ENCODE measurements at places on chromosomes 1 and 21.

DNA sequence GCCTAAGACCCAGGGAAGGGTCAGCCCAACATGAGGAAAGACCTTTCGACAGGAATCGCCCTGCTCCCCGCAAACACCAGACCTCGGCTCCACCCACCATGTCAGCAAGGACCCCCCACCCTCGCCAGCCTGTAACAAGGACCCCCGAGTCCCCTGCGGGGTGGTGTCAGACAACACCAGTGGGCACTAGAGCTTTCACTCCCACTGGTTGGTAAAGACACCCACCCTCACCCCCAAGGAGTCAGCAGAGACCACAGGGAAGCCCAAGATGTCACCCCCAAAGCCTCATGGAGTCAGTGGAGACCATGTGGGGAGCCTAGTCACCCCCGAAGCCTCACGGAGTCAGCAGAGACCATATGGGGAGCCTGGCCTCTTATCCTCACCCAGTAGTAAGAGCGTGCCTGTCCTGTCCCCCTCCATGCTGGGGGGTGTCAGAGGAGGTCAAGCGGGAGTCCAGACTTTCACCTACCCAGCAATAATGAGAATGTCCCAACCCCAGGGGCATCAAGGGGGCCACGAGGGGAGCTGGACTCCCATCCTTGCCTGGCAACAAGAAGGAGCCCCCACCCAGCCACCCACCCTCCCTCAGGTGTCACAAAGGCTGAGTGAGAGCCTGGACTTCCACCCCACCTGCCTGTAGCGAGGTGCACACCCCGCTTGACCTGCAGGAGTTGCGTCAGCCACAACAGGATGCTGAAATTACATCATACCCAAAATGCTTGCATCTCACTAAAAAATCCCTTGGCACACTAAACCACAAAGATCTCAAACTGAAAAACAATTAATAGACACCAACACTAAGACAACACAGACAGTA is 24.8 kb downstream of the SLC19A1 start:
- DNase-seq = no peak

DNA sequence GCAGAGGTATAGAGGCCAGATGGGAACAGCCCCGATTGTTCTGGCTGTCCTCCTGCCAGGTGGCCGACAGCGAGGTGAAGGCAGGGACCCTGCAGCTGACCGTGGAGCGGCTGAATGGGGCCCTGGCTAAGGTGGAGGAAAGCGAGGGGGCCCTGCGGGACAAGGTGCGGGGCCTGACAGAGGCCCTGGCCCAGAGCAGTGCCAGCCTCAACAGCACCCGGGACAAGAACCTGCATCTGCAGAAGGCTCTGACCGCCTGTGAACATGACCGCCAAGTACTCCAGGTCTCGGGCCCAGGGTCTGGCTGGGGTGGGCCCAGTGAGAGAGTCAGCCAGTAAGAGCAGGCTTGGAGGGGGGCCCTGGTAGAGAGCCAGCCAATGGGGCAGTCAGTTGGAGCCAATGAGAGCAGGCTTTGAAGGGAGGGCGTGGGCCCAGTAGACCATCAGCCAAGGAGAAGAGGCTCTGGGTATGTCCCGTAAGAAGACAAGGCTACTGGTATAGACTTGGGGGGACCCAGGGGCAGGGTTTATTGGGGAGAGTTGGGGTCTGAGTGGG is 11.3 kb downstream of the MFAP2 start:
- no peak for DNase-seq

GRCh38 chr1:22275626-22276395 is 132.9 kb upstream of the WNT4 start:
- DNase-seq = peak; percentile 26

DNA sequence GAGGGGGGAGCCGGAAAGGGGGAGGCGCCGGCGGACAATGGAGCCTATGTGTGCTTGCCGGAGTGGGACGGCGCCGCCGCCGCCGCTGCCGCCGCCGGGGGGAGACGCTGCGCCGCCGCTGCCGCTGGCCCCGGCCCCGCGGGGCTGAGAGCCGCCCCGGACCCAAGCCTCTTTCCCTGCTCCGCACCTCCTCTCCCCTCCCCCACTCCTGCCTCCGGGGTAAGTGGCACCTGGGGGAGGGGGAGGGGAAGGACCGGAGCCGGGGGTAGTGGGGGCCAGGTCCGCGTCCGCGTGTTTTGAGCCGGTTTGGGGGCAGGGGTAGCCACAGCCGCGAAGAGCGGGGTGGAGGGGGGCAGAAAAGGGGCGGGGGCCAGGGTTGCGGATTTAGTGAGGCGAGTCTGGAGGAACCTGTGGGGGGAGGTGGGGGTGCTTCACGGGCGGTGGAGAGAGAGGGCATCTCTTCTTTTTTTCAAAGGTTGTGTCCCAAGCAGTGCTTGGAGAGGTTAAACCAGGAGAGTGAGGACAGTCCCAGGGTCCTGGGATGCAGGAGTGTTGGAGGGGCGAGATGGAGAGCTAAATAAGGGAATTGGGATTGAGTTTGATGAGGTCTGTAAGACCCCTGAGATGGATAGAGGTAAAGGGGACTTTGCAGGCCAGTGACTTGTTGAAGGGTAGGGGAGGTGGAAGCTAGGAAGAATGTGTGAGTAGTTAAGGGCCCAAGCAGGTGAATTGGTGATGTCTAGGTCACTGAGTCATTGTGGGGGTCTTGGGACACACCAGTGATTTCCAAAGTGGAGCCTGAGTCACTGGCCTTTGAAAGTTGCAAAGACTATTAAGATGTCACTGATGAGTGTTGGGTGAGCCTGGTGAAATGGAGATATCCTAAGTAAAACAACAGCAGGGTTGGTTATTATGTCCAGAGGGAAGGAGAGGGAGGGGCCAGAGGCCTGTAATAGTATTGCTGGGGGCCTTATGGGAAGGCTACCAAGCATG is 59.1 kb downstream of the BCL9 start:
- peak; percentile 97 for DNase-seq

- no peak for DNase-seq
Observed at GRCh38 chr1:33738536-33738935, 125.3 kb upstream of the HMGB4 start.

DNA sequence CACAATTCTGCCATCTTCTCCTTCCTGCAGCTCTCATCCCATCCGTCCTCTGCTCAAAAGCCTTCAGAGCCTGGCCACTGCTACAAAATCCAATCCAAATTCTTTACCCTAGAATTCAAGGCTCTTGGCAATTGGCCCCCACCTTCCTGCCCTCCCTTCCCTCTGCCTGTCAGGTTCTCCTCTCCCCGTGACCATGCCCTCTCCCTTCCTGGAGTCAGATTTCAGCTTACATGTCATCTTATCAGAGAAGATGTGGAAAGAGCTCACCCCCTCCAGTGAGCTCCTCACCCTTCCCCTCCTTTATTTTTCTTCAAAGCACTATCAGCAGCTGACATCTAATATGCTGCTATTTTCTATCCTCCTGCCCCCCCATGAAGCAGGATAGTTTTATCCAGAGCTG is 86.9 kb downstream of the GRIK3 start:
- DNase-seq = no peak

GRCh38 chr21:43467785-43468184 is 40.9 kb upstream of the SIK1 start:
- no peak for DNase-seq

DNA sequence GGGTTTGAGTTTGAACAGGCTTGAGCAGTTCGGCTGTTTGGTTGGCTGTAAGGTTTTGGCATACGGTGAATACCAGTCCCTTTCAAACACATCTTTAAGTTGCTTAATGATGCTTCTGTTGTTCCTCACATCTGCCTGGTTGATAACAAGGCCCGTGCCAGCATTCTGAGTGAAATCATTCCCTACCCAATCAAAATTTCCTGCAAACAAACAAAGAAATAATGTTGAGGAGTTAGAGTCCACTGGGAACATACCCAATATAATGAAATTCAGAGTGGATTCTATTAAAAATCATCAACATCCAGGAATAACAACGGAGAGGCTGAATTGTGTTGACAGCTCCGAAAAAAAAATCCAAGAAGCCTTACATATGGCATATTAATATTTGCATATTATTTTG is 91.0 kb upstream of the MAP1LC3C start:
- DNase-seq = no peak

- DNase-seq = no peak
Observed at GRCh38 chr1:2304921-2305681, 77.0 kb downstream of the SKI start.

DNA sequence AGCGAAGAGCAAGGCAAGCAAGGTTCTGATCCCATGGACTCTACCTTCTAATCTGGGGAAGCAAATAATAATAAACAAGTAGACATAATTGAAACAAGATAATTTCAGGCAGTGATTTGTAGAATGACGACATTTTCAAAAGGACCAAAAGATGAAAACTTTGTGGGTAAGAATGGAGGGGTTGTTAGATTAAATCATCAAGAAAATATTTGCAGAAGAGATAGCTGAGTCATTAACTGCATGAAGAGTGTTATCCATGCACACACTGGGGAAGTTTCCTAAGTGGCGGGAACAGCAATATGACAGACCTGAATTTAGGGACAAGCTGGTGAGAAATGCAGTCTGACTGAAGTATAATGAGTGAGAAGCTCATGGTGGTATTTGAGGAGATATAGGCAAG is 583.1 kb upstream of the RGS18 start:
- DNase-seq = no peak

GRCh38 chr21:16072737-16073136 is 343.0 kb downstream of the USP25 start:
- no peak for DNase-seq

- no peak for DNase-seq
Observed at GRCh38 chr1:42529724-42530181, 66.7 kb downstream of the CCDC30 start.

DNA sequence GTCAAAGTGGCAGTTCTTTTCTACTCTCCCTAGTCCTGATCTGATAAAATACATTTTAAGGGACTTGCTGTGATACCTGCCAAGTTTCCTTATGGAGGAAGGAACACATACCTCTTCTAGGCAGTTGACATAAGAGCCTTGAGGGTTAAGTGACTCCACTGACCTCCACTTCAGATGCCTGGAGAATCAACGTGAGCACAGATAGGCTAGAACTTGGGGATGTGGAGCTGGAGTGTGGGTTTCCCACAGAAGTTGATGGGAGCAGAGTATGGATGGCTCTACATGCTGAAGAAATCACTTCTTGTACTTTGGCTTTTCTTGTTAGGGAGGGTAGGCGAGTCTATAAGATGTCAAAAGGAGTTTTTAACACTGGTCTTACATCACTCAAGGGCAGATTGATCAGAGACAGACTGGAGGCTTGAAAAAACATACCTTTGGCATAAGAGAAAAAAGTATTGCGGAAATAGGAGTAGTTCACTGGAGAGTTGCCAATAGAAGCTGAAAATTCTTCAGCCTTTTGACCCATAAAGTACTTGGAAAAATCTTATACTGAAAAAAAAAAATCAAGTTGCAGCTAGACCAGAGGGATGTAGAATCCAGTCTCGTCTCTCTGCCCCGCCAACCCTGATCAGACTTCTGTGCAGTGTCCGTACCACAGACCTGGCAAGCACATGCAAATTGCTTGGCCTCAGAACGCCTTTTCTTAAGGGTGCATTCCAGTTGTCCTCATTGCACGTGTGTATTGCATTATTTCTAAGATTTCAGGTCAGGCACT is 5.5 kb downstream of the RHOU start:
- no peak for DNase-seq

- peak; percentile 59 for DNase-seq
Observed at GRCh38 chr1:50978144-50978851, 8.3 kb downstream of the CDKN2C start.

- DNase-seq = no peak
Observed at GRCh38 chr1:27257155-27257554, 22.7 kb downstream of the WDTC1 start.

DNA sequence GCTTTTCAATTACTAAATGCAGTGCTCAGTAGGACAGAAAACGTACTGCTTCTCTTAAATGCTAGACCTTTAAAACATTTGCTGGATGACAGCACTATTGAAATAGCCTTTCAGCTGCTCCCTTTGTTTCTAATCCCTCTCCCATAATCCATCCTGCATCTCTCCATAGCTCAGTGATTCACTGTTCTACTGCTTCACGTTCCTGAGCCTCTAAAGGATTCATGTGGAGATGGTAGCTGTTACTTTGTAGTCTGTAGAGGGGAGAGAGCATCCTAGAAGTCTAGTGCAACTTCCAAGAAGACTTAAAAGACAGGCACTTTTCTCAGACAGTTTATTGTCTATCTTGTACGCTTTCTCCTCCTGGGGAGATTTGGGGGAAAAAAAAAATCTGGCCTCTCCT is 51.4 kb downstream of the LRRC8B start:
- DNase-seq = no peak

DNA sequence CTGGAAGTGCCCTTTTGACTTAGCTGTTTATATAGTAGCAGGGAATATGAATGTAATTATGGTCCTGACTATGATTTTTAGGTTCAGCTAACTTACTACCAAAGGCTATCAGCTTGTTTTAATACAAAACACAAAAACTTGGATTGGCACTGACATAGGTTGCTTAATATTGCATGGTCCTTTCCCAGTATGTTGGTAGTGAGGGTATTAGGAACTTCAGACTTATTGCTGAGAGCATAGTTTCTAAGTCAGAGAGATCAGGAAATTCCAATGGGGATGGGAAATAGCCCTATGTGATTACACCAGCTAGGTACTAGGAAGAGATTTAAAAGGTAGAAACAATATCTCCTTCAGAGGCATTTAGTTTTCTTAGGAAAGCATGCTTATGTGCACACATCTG is 7.7 kb downstream of the ARID1A start:
- DNase-seq = no peak

GRCh38 chr1:151713874-151714273 is 2.7 kb downstream of the CELF3 start:
- no peak for DNase-seq

DNA sequence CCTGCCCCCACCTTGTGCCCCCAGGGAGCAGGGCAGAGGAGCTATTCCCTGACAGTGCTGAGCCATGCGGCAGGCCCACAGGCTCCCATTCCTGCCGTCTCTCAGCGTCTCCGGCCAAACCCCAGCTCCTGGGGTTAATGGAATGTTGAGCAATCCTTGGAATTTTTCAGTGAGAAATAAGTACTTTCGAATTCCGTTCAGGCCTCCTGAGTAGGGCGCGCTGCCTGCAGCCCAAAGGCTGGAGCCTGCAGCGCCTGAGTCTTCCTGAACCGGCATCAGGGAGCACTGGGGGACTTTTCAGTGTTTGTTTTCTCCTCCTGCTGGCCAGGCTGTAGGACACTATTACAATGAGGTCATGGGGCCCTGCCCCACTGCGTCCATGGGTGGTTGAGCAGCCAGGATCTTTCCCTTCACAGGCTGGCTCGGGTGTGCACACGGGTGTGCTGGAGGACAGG is 33.3 kb upstream of the CSF1 start:
- DNase-seq = no peak

- no peak for DNase-seq
Observed at GRCh38 chr1:65792669-65793358, at the start of gene PDE4B. Gene PDE4B, plus strand, starts transcription at chr1:65792895.

- no peak for DNase-seq
Observed at GRCh38 chr21:33169359-33169758, 60.4 kb upstream of the IFNAR2 start.

GRCh38 chr1:50977575-50978143 is 7.6 kb downstream of the CDKN2C start:
- DNase-seq = no peak

- DNase-seq = no peak
Observed at GRCh38 chr1:219732814-219733491, 120.0 kb upstream of the ZC3H11B start.

DNA sequence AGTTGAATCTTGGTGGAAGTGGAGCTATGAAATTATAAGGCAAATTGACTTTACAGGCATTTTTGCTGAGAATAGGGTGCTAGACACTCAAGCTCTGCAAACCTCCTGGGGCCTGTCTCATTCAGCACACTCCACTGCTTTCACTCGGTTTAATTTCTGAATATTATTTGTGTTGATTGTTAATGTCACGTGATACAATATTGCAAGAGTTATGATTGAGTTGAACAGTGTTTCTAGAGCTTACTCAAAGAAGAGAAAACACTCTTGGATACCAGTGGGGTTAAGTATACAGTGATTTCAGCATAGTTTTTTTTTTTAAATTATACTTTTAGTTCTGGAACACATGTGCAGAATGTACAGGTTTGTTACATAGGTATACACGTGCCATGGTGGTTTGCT is 49.7 kb downstream of the C21orf91 start:
- DNase-seq = no peak

Data from SHP77 treated with DMSO at 0.1 percent for 48 hours (cell line).